HL-60 (cell line): ENCODE measurements at places on chromosomes 4 and X.

- DNase-seq = no peak
These were observed 44.5 kb upstream of the TRIM2 start for GRCh38 chr4:153159728-153160221.

DNA sequence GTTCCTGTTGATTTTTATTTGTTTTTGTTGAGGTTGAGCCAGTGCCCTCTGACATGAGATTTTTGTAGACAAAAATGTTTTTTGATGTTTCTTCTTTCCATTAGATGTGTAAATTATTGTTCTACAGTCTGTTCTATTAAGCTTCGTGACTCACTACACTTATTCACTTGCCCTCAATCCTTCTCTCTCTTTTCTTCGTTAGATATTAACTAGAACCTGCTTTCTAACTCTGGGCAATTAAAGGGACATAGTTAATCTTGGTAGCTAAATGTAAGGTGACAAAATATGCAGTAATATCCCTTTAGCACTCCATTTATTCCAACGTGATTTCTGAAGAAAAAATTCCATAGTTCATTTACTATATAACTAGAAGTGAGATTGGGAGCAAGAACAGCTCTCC is 333.9 kb downstream of the PDHA2 start:
- no peak for DNase-seq

DNA sequence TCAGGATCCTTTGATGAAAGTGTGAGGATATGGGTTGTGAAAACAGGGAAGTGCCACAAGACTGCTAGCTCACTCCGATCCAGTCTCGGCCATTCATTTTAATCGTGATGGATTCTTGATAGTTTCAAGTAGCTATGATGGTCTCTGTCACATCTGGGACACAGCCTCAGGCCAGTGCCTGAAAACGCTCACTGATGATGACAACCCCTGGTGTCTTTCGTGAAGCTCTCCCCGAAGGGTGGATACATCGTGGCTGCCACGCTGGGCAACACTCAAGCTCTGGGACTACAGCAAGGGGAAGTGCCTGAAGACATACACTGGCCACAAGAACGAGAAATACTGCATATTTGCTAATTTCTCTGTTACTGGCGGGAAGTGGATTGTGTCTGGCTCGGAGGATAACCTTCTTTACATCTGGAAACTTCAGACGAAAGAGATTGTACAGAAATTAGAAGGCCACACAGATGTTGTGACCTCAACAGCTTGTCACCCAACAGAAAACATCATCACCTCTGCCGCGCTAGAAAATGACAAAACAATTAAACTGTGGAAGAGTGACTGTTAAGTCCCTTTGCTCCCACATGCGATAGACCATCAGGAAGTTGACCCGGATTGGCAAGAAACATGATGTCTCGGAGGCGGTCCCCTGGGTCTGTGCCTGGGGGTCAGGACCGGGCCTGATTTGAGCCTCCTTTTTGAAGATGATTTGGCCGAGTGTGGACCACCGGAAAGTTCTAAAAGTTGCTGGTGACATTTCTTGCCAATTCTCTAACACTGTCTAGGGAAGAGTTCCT is 22.2 kb downstream of the LIAS start:
- DNase-seq = peak; percentile 52

GRCh38 chr4:117692538-117692937 is 341.7 kb upstream of the NDST3 start:
- DNase-seq = no peak

GRCh38 chr4:89427782-89428181 is 120.2 kb upstream of the GPRIN3 start:
- no peak for DNase-seq
